ELF-1 (cell line): ENCODE measurements at places on chromosomes 6 and 20.

DNA sequence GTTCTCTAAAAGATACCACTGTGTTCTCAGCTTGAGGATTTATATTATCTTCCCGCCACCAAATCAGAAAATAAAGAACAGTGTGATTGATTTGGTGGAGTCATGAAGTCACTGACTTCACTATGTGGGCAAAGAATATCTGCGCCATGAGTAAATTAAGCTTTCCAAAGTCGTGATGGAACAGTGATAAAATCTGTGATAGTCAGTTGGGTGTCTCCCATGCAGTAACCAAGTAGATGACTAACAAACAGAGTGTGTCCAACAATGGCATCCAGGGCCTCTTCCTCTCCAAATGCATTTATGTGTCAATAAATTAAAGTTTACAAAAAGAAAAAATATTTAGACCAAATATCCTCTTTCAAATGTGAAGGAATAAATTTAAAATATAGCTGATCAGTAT, 87.0 kb upstream of the DST start:
- DNase-seq: no peak

DNA sequence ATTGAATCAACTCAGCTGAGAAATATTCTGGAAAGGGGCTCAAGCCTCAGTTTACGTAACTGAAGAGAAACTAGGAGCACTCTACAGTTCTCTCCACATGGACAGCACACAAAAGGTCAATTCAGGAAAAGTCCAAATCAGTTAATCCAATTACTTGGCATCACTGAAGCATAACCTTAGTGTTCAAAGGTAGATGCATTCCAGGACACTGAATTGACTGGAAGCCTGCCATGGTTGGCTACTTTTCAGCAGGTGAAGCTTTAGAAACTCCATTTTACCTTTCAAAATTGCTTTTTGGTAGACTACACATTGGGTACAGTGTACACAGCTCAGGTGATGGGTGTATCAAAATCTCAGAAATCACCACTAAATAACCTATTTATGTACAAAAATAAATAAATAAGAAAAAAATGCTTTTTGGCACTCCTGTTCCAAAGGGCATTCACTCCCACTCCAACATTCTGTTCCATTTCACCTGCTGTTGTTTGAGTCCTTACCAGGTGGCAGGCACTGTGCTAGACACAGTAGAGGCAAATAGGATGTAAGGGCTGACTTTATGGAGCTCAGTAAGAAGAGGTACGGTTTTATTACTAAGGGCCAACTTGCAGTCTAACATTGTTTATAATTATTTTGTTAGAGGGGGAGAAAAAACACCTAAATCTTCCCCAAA, 153.4 kb downstream of the FAXC start:
- no peak for DNase-seq

DNA sequence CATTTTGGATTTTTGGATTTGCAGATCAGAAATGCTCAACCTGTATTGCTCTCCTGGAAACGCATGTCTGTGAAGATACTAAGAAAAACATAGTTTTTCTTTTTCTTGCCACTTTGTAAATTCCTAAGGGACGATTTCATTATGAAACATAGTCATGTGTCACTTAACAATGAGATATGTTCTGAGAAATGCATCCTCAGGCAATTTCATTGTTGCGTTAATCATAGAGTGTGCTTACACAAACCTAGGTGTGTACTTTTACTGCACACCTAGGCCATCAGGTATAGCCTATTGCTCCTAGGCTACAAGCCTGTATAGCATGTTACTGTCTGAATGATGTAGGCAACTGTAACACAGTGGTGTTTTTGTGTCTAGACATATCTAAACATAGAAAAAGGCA, 13.4 kb upstream of the THEMIS start:
- DNase-seq: no peak

DNA sequence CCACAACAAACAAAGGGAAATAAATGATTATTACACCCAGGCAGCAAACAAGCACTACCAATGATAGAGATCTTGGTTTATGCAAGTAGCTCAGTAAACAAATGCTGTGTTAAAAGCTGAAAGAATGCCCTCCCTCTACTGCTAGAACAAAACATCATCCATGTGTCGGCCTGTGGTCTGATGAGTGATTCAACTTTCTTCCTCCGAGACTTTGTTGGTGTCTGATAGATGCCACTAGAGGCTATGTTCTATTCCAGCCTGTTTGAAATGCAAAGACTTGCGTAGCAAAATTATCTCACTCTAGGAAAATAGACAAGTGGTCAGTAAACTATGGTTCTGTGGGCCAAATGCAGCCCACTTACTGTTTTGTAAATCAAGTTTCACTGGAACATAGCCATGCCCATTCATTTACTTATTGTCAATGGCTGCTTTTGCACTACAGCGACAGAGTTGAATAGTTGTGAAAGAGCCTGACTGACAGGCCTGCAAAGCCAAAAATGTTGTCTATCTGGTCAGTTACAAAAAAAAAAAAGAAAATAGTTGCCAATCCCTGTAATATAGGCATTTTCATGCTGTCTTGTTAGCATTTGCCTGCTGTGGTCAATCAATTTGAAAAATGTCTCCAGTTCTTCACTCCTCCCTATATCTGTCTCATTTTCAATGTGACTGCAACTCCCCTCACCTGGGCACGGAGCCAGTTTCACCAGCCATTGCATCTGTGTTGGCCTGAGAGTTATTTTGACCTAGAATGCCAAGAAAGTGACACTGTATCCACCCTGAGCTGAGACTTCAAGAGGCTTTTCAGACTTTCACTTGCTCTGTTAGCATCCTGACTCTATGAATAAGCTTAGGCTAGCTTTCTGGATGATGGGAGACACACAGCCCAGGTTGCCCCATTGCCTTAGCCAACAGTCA, 544.6 kb upstream of the BTBD3 start:
- peak; percentile 11 for DNase-seq

- no peak for DNase-seq
Measured at GRCh38 chr6:42599558-42599957, 35.7 kb downstream of the UBR2 start.

DNA sequence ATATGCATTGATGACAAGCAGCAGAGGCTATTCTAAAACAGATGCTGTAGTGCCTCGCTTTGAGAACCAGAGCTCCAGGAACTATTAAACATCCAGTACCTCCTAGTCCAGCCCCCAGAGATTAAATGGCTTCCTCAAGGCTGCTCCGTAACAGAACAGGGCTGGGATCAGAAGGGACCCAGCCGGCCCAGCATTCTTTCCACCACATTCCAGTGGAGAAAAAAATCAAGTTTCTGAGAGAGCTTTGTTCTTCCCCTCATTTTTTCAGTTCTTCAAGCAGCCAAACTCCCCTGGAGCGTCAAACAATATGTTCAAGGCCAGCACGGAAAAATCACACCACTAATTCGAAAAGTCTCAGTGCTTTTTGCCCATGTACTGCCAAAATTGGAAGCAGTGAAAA, 5.8 kb upstream of the STMND1 start:
- DNase-seq: peak; percentile 58

DNA sequence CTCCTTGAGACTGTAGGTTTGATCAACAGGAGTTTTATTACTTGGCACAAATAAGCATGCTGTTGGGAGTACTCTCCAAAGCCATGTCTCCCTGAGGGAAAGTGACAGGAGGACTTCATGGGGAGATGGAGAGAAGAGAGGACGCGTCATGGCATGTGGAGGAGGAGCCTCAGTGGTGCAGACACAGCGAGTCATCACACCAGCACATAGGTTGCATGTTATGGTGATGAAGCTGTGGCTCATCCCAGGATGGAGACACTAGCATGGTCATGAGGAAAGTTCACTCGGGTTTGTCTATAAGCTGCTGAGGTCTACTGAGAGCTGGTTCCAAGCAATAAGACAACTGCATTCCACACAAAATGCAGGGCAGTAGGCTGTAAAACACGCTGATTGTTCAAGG, 13.2 kb upstream of the SSTR4 start:
- no peak for DNase-seq

DNA sequence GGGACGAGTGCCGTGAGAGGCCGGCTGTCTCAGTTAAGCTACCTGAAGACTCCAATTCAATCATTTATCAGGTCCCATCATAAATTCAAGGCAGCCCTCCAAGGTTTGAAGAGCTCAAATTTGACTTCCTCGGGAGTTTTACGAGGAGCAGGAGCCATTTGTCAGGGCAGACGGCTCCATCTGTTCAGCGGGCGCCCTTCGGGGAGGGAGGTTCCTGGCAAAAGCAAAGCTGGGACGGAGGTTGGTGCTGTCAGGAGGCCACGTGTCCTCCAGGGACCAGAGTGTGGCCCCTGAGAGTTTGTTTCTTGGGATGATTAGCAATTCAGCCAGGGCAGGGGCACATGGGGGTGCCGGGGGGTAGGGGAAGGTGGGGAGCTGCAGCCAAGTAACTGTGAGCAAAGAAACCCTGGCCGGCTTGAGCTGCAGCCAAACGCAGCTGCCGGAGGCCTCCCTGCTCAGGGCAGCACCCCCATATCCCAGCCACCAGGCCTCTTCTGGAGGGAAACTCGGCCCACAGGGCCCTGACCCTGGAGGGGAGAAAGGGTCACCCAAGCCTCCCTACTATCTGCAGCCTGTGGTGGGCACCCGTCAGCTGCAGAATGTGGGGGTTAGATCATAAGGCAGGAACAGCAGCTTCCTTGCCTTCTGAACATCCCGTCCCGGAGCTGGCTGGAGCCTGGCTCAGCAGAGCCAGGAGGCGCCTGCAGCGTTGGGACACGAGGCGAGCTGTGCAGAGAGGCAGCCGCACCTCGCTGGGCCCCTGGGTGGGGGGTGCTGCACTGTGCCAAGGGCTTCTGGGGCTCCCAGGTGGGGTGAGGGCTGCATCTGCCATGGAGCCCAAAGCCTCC, 63.6 kb upstream of the GATA5 start:
- DNase-seq: no peak

- no peak for DNase-seq
Measured at GRCh38 chr20:59749301-59749700, 145.0 kb downstream of the PHACTR3 start.

- no peak for DNase-seq
Measured at GRCh38 chr20:53595018-53595378, 1.4 kb upstream of the ZNF217 start.

DNA sequence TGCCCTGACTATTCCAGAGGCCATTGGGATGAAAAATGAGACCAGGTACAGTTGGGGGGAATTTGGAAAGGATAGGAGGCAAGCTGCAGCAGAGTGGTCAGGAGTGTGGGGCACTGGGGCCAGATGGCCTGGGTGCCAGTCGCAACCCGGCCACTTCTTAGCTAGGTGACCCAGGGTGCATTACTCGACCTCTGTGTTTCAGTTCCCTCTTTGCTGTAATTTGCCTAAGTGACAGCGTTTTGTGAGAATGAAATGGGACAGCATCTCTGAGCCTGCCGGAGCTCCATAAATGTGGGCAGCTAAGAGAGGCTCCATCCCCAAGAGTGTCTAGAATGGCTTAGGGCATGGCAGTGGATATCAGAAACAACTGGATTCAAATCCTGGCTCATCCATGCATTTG, 13.9 kb downstream of the LRFN2 start:
- no peak for DNase-seq

GRCh38 chr6:143549221-143549948, 37.9 kb upstream of the FUCA2 start:
- no peak for DNase-seq

DNA sequence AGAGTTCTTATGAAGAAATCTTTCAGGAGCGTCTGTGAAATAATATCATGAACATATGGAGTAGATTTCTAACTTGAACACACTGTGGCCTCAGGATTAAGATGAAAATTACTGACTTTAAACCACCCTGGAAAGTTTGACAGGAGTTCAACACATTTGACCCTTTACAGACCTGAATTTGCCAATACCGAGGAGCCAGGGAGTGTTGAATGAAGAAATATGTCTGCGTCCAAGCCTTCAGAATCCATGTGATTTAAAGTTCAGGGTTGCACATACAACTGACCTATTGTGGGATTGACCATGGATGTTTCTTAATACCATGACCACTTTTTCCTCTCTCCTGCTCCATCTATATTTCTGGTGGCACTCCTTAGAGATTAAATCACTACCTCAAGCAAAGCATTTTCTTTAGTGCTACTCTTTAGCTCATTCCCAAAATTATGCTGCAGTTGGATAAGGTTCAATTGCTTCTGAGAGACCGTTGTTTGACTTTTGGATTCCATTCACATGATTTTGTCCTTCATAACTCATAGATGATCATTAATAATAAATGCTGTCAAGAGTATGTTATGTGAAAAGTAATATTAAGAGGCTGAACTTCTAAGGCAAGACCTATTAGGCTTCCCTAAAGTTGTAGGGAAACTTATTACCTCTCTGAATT, 57.4 kb downstream of the PRL start:
- no peak for DNase-seq

DNA sequence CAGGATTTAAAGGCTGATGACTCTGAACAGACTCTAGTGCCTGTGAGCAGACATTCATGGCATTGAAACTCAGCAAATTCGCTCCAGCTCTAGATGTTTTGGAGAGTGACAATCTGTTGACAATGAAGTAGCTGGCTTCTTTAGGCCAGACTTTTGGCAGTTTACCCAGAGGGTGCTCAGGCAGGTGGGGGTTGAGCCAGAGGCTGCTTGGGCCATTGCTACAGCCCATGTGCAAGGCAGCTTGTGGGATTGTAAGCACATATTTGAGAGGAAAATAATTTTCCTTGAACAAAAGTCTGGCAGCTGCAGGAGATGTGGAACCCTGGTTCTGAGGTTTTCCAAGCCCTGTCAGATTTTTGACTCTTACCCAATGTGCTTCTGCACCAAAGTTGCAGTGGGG, 311.6 kb downstream of the CDC5L start:
- DNase-seq: no peak

- DNase-seq: no peak
Measured at GRCh38 chr6:41071501-41071922, 644 bp downstream of the OARD1 start.

DNA sequence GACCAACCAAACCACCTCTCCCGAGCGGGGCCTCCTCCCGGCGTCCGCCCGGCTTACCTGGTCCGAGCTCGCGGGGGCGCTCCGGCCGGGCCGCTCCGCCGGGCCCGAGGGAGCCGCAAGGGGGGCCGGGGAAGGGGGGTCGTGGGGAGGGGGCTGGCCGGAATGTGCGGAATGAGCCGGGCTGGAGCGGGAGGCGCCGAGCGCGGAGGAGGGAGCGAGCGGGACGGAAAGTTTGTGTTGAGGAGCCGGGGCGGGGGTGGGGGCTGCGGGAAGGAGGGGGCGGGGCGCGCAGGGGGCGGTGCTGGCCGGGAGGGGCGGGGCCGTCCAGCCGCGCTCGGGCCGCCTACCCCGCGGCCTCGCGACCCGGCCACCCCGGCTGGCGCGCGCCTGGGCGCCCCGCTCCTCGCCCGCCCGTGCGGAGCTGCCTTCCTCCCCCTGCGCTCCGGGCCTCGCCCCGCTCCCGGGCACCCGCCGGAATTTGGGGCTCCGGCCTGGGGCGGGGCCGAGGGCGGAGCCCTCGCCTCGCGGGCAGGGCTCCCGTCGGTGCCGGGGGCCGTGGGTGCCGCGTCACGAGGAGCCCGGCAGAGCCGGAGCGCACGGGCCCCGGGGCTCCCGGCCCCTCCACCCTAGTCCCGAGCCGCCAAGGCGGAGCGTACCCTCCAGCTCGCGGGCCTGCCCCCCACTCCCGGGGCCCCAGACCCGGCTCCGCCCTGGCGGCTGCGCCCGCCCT, at the start of gene TEAD3:
TSS of gene TEAD3 (minus strand) at position 239 of the 730 bp plus-strand sequence.
- peak; percentile 67 for DNase-seq

DNA sequence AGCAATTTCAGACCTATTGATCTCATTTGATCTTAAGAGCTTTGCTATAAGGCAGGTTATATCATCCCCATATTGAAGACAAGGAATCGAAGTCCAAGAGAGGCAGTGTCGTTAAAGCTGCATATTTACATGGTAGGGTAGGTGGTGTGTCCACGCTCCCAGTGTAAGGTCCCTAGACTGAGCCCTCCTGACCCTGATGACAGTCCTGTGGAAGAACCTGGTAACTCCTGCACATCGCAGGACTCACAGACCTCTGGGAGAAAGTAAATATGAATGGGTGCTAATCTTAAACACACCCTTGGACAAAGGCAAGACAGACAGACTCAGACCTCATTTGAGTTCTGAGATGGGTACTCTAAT, 602 bp upstream of the HLA-DPB1 start:
- no peak for DNase-seq
